ENCODE measurements at places on chromosomes 2 and 18.
A peak's percentile ranks its signal among the peaks of the same experiment; 100 is the strongest.

DNA sequence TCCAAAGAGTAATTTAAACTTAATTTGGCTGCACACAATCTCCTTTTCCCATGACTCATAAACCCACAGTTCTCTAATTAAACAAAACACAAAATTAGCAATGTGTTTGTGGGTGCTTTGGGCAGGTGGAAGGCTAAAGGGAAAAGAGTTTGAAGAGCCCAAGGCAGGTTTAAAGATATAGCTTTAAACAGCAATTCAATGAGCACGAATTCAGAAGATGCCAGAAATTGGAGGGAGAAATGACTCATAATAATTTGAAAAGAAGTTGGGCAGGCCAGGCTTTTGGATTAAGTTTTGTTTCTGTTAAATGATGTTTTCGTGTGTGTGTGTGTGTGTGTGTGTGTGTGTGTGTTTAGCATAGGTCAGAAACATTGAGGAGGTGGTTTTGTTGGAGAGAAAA lies 594.8 kb upstream of the ZEB2 start:
- DNase-seq = peak; percentile 30

- no peak for DNase-seq
These were observed 278.4 kb downstream of the RDH14 start for GRCh38 chr2:18282026-18282425.

DNA sequence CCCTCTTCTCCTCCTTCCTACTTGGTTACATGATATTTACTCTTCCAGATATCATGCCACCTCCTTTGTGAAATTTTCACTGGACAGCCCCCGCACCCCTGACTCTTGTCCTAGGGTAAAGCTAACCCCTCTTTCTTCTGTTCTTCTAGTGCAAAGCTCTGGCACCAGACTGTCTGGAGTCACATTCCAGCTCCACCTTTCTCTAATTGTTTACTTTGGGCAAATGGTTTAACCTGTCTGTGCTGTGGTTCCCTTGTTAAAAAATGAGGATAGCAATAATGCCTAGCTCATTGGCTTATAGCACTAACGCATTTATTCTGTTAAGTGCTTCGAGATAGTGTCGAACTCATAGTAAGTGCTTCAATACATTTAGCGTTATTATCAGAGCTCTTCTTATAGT lies 306.2 kb downstream of the ALK start:
- no peak for DNase-seq

- no peak for DNase-seq
These were observed 52.3 kb upstream of the RALBP1 start for GRCh38 chr18:9422816-9423519.

DNA sequence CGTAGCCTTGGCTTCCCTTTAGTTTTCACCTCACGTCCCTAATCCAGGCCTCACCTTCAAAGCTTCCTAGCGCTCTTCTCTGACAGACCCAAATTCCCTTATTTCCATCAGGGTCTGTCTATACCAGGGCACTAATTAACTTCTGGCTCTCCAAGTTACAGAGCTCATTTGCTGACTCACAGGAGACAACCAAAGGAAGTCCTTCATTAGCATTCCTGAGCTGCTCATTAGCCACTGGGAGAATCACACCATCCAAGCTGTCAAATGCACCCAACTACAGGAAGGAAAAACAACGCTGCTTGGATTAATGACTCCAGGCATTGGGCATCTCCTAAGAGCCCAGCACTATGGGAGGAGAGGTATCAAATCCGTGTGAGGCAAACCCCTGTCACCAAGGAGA lies 109.8 kb upstream of the ALK start:
- DNase-seq = no peak

DNA sequence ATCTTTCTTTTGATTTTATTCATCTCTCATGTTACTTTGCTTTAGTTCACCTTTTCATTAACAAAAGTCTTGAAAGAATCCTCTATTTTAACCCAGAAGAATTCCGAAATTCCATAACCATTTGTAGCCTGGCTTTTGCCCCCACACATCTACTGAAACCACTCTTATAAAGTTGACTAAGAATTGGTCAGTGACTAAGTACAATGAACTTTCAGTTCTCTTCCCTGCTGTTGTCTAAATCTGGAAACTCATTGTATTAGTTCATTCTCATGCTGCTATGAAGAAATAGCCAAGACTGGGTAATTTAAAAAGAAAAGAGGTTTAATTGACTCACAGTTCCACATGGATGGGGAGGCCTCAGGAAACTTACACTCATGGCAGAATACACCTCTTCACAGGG lies 49.9 kb upstream of the PNPT1 start:
- DNase-seq = peak; percentile 85

GRCh38 chr2:239348563-239349452 lies 52.0 kb downstream of the HDAC4 start:
- no peak for DNase-seq

DNA sequence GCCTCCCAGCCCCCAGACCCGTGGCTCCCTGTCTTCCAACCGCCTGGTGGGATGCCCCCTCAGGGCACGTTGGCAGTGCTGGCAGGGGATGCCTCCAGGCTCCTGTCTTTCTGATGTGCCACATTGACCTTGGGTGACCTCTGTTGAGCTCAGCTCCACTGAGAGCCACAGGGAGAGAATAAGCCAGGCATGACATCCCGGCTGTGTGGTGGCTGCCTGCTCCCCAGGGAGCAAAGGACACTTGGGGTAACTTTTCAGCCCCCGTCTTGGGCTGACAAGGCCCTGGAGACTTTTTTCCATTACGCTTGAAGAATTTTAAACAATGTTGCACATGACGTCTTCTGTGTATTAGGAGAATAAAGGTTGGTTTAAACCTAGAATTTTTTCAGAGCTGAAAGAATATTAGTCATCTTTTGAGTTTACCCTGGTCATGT lies 246.0 kb downstream of the TSN start:
- DNase-seq = no peak

DNA sequence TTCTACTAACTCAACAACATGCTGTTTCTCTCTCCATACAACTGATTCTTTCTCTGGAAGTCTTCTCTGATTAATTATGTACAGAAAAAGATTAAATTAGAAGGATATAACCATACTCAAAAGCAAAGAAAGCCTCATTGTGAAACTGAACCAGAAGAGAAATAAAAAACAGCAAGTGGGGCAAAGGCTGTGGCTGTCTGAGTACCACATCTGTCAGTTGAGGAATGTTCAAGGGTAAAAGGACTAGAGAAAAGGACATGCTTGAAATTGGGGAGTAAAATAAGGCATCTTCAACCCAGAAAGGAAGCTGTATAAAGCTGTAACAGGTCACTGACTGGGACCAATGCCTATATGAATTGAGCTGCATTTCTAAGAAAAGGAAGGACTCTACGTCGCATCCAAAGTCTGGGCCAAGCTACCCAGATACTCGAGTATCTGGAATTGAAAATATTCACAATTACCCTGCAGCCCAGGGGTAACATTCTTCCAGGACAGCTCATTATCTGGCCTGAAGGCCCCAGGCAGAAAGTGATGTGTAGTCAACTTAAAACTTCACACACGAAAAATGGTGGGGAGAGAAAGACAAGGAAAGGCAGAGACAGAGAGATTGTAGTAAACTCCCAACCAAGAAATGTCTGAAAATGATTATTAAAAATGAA lies 356.0 kb upstream of the GALNT5 start:
- no peak for DNase-seq

DNA sequence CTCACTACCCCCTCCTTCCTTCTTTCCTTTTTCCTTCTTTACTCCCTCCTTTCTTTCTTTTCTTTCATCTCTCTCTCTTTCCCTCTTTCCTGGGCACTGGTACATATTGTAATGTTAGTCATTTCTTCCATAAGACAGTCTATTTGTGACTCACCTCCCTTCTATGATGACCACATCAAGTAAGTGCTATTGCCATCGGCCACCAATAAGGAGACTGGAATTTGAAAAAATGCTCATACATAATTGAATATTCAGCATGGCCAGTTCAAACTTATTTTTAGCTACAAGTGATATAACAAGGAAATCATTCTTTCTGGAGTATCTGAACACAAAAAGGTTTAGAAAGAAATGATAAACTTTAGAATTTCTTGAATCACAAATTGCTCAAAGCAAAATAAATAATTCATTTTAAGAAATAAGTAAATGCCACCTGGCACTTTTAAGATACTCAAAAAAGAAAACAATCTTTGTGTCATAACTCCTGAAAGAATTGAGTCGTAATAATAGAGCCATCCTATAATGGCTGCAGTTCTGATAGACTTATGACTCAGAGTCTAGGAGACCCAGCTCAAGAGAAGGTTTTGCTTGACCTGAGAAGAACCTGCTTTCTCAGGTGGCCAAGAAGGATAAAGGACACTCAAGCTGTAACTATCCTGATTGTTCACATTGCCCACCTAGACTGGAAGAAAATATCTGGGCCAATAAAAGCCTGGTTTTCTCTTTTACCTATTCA lies 51.6 kb upstream of the CCBE1 start:
- DNase-seq = peak; percentile 97

DNA sequence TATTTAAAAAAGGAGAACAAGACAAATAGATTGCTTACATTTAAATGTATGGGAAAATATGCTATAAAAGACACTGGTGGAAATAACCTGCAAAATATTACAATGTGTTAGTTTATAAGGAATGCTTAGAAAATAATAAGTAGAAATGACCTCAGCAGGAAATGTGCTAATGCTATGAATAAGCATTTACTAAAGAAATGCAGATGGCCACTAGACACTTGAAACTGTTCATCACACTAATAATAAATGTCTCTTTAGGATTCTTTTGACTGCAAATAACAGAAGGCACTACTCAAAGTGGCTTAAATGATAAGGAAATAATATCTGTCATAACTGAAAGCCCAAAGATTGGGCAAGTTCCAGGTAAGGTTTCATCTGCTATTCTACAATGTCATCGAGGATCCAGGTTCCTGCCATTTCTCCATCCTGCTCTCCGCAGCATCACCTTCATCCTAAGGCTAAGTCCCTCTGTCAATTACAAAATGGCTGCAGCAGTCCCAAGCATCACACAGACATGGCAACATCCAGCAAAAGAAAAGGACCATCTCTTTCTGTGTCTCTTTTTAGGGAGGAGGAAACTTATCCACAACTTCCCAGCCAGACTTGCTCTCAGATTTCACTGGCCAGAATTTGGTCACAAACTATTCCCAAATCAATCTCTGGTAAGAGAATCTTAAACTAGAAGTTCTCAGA lies 21.9 kb downstream of the METTL8 start:
- peak; percentile 69 for DNase-seq

DNA sequence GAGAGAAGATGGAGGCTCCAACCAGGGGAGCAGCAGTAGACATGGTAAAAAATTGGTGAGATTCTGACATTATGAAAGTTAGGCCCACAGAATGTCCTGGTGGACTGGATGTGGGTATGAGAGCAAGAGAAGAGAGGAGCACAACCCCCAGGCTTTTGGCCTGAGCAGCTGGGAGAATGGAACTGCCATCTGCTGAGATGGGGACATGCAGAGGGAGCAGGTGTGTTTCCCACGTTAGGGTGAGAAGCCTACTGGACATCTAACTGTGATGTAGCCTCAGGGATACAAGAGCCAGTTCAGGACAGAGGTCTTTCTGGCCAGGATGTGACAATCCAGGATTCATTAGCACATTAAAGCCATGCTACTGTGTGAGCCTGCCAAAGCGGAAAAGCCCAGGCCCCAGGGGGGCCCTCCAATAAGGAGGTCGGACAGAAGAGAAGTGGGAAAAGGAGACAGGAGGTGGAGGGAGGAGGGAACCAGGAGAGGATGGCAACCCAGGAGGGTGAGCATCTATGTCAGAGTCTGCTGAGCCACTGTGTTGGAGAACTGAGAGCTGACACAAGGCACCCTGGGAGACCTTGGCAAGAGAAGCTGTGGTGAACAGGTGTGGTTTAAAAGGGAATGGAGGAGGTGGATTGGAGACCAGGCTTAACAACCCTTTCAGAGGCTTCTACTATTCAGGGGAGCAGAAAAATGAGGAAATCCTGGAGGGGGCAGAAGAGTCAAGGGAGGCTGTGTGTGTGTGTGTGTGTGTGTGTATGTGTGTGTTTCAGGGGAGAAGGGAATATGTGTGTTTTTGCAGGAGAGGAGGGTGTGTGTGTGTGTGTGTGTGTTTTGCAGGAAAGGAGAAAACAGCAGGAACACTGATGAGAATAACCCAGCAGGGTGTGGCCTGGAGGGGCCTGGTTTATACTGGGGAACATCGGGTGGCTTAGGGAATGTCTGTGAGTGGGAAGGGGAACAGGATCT lies 10.5 kb downstream of the CYB5A start:
- DNase-seq = no peak

DNA sequence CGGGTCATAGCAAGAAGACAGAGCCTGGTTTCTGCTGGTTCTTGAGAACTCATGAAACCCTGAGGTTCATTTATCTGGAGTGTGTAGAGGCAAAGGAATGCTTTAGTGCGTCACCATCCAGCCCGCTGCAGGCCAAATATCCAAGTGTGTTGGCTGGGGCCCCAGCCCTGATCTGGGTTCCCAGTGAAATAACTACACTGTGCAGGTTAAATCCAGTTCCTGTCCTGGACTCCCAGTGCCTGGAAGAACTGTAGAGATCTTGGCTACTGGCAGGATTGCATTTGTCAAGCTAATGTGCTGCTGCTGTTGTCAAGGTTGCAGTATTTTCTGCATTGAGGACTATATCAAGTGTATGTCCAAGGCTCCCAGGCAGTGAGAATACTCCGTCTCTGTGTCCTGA lies 89.9 kb downstream of the MAPK4 start:
- DNase-seq = no peak

- DNase-seq = no peak
These were observed 89.5 kb downstream of the SMAD7 start for GRCh38 chr18:48861181-48861708.

- no peak for DNase-seq
These were observed 16.1 kb downstream of the KCNS3 start for GRCh38 chr2:17894556-17894955.

DNA sequence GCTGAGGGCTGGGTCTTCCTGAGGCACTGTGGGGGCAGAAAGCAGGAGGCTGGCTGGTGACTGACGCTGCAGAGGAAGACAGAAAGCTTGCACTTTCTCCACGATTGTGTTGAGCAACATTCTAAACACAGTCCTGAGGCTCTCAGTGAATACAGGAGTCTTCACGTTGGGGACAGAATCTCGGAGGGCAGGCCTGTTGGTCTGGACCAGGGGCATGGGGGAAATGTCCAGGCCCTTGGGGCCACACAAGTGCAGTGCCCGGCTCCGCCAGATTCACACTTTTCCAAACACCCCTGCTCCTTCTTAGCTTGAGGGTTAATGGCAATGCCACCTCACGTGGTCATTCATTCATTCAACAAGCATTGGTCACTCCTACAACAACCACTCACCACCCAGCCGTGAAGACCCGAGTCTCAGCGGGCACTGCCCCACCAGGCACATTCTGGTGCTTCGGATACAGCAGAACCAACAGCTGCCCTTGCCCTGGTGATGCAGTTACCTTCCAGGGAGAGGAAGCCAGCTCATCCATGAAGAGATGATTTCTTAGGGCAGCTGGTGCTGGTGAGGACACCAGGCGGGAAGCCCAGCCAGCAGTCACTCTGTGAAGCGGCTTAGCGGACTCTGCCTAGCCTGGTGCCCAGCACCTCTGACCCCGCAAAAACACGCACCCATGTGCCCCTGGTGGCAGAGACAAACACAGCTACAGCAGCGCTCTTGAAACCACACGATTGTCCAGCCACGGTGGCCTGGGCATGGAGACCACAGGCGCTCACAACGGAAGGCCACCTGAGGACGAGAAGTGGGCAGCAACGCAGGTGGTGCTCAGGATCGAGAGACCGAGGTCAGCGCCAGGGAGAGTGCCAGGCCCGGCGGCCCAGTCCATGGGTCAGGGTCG lies 10.9 kb upstream of the GPC1 start:
- no peak for DNase-seq

GRCh38 chr2:222451224-222451674 lies 26.9 kb downstream of the SGPP2 start:
- DNase-seq = peak; percentile 84
